ENCODE measurements at places on chromosomes 3 and 15. TPM values are rescaled to one million over a fixed set of nuclear protein-coding genes. Genes with fewer than 3 reads are reported as not detected.

The CCR8 gene
- total RNA-seq: not detected

DNA sequence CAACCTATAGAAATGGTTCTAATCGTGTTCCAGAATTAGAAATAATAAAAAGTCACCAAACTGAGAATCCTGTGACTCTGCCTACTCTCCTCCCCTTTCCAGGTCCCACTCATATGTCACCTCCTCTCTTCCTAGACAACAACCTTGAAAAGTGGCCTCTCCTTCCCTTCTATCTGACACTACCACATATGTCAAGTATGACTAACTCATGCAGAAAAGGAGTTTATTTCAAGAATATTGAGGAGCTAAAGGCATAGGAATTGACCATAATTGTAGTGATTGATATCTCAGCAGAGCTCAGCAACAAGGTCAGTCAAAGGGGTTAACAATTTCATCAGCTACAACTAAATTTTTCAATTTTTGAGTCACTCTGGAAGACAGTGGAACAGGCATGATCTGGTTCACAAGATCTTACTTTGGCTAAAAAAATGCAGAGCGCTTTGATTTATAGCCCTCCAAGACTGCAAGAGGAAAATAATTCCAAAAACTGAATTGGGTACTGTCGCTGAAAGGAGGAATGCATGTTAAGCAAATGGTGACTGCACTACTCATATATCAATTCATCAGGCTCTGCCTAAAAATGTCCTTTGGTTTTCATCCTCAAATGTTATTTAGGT, 160.6 kb upstream of the ARHGEF26 start:
- no peak for DNase-seq

DNA sequence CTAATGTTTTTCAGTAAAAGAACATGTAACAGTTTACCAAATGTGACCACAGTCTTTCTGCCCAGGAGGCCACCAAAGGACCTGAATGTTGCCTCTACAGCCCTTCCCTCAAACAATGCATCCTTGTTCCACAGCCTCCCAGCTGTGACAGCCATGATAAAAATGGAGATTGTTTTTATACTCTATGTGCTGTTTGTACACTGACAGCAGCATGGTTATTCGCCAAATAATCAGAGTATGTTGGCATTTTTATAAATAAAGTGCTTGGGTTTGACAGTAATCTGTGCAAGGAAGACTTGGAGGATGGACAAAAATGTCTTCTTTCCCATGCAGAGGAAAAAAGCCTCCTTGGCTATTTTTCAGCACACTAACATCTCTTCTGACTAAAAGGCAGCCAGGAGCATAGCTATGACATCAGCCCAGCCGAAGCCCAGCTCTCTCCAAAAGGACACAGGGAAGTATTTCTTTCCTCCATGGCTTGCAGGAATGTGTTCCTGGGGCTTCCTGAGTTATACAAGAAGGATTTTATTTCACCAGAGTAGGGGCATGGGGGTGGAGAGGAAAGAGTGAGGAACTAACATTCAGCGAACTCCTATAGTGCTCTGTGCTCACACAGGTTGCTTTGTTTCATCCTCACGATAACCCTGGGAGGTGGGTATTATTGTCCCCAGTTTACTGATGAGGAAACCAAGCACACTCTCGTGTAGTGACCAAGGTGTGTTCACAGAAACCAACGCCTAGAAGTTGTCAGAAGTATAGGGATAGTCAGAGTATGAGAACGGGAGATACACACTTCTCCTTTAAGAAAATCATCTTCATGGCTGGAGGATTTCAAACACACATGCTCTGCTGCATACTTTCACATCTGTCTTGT, 339.7 kb downstream of the MECOM start:
- no peak for DNase-seq

DNA sequence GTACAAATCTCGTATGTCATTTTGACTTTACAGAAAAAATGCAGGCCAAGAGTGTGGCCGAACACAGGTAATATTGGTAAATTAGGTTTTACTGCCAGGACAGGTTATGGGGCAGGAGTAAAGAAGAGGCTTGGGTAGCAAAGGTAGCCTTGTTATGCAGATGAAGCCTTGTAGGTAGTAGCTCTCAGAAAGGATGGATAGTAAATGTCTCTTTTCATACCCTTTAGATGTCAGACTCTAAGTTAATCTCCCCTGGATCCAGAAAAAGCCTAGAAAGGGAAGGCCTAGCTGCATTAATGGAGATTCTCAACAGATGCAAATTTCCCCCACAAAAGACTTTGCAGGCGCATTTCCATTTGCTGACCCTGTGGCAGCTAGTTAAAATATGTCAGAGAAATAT, 1445.1 kb upstream of the CADM2 start:
- no peak for DNase-seq

DNA sequence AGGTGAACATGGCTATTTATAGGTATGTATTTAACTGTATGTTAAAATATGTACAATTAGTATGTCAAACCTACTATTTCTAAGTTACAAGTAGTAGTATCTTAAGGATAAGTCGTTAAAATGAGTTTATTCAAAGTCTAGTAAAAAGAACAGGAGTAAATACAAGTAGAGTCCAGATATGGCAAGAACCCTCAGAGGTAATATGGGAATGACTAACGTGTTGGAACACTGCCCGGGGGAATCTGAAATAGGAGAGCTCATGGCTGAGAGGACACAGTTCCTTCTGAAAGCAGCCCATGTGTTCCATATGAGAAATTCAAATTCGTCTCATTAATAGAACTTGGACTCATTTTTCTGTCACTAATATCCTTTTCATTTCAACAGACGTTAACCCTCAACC, 158.8 kb downstream of the CLSTN2 start:
- no peak for DNase-seq

- no peak for DNase-seq
These were observed 49.8 kb downstream of the EXOG start for GRCh38 chr3:38545983-38546382.

DNA sequence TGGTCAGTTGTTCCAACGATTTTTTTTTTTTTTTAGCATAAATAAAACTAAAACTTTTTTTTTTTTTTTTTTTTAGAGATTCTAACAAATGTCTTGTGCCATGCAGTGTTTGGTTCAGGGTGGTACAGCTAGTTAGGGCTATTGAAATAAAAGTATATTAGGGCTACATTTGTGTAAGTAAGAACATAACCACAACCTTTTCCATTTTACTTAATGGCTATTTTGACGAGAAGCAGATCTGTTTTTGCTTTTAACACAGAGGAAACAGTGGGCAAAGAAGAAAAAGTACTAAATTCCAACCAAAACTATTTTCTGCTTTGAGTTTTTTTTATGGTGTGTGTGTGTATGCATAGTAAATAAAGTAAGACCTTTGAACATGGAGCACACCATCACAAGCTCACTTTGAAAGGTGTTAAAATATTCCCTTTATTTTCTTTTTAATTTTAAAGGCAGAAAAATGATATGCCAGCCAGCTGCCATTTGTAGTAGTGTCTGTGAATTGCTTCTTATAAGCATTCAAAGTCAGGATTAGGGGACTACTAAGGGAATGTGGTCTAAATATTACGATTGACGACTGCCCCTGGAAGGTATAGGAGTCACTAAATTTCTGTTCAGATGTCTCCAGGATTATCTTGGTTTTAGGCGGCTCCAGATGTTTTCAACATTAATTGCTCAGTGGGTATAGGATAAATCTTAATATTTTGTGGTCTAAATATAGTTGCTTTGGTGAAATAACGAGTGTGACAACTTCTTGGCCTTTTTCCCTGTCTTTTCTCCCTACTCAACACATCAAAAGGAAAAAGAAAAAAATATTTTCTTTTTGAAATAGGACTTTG, 3.1 kb downstream of the RARB start:
- no peak for DNase-seq

GRCh38 chr3:6228958-6229683, 631.8 kb upstream of the GRM7 start:
- DNase-seq: no peak

DNA sequence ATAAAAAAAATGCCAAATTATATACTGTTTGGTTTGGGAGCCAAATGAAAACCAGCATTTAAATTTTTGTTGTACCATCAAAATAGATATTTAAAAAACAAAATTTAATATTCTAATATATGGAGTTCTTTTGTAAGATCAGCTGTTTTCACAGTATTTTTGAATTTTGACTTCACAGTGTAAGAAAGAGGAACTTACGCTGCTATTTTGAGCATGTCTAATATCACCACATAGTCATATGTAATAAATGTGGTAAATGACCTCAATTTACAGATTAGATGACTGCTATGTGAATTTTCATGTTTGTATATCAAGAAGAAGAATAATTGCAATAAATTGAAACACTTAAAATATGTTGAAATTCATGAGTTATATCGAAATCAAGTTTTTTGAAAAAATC, 189.6 kb downstream of the ARRDC4 start:
- no peak for DNase-seq

- DNase-seq: no peak
These were observed 23.1 kb downstream of the SYN2 start for GRCh38 chr3:12027184-12027846.

- no peak for DNase-seq
These were observed 14.5 kb downstream of the TMEM41A start for GRCh38 chr3:185484296-185484695.

DNA sequence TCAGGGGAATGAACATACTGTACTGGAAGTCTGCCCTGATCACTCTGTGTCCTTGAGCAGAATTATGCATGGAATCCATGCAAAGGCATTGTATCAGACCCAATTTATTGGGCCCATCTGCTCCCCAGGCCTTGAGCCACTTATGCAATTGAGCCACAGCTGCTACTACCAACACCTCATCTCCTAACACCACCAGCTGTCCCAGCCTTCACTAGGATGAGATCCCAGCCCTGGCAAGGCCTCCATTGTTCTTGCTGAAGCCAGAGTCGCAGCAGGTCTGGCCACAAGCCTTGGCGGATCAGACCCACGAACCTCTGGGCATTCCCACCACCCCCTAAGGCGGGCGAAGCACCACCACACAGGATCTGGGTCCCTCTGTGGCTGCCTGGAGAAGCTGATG, 9.2 kb upstream of the NME9 start:
- no peak for DNase-seq

- DNase-seq: no peak
These were observed 57.9 kb downstream of the RASGRF1 start for GRCh38 chr15:79032656-79033055.

Data from natural killer cell (primary cell).